ENCODE measurements at places on chromosomes 1 and 21.

GRCh38 chr21:27681841-27682240, 715.0 kb upstream of the ADAMTS5 start:
- DNase-seq, result no peak

DNA sequence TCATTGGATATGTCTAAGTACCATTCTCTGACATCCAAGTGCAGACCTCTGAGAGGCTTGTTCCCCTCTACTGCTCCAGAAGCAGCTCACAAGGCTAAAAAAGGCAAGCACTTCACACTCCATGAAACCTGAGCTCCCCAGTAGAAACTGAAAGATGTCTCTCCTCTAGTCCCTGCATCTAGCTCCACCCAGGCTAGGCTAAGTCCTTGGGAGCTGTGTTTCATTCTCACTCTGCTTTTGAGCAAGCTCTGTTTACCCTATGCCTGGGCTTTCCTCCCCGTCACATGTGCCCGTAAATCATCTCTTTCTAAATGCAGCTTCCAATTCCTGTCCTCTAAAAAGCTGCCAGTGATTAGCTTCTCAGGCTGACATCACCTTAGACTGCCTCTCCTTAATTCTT, 39.0 kb downstream of the LRRC71 start:
- DNase-seq, result no peak

DNA sequence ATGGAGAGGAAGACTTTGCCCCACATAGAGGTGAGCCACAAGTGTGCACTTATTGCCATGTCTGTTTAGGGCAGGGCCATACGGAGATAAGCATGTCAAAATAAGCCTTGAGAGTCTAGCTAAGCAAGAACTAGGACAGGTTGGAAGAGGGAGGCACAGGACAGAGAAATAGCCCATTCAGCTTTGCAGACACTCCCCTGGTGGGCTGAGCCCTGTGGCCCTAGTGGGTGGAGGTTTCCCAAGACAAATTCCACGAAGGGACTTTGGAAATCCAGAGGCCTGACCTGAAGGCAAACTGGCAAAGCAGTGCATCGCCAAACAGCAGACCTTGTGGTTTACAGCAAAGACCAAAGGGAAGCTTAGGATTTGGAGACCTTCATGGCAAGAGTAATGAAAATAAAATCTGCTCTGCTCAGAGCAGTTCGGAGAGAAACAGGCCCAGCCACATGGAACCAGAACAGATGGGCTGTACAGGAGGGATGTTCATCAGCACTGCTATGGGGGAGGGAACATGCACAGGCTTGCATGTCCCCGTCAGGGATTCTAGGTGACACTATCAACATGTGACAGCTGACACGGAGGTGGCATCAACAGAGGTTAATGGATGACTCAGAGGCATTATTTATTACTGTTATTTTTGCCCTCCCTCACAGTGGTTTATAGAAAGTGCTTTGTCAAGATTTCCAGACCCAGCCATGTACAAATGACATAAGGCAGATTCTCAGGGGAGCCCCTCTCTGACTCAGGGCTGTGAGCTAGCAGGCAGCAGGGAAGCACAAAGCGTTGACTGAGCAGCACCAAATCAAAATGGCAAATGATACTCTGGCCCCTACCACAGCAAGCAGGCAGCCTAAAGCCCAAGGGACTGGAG, 90.1 kb upstream of the IRF2BP2 start:
- DNase-seq, result no peak

GRCh38 chr1:244376126-244376525, 75.6 kb downstream of the ADSS2 start:
- no peak for DNase-seq

GRCh38 chr1:239722035-239722434, 335.7 kb downstream of the CHRM3 start:
- DNase-seq, result no peak

GRCh38 chr1:87394513-87394912, 65.8 kb downstream of the LMO4 start:
- DNase-seq, result no peak

GRCh38 chr1:204885288-204885711, 14.6 kb downstream of the NFASC start:
- DNase-seq, result no peak

DNA sequence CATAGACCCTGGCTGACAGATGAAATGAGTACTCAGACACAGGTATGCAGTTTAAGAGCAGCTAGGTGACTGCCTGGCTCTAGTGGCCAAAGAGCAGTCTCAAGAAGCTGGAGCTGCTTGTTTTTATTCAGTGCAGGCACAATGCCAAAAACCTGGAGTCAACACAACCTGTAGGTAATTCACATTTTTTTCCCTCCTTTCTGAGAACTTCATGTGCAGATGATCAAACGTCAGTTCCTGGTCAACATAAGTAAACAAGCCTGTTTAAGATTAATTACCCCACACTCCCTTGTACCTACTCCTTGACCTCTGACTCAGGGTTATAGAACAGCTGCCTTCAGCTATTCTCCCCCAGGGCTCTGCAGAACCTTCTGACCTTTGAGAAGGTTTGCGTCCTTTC, 17.3 kb upstream of the ACADM start:
- DNase-seq, result peak; percentile 14

DNA sequence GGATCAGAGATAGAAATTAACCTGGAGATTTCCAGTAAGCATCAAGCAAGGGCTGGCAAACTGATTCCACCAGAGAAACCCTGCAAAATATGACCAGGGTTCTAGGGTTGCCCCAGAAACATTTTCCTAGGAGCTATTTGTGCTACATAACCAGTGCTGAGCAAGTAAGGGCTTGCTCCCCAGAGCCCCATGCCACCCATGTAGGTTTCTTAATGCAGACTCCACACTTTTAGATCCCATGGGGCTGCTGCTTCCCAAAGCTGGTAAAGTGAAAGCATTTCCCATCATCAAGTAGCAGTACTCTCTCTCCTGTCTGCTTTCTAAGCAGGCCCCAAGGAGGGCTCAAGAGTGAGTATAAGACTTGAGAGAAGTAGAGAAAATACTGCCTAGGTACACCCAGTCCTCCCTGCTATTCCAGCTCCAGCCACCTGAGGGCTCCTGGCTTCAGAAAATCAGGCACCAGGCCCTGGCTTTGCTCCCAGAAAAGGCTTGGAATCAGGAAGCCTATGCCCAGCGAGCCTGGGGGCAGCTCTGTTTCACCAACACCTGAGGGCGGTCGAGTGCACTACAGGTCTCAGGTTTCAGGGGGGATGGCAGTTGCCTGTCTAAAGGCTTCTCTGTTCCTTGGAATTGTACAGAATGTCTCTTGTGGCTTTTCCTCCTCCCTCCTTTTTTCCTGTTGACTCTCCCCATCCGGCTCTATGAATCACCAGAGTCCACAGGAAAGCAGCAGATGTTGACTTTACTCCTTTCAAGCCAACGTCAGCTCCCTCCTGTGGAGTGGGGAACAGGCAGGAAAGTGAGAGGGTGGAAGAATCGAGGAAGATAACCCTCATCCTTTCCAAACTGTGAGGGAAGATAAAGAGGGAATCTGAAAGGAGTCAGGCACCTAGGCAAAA, 6.2 kb upstream of the ANKRD35 start:
- DNase-seq, result peak; percentile 99

All from ELF-1 (cell line).